Sigmoid colon (tissue), 7 donors: ENCODE measurements at places on chromosomes 13 and 19. TPM values are rescaled to one million over a fixed set of nuclear protein-coding genes. Genes with fewer than 3 reads are reported as not detected.

- DNase-seq: no peak
Observed at GRCh38 chr19:36528921-36529518, 949 bp upstream of the ZNF260 start.

DNA sequence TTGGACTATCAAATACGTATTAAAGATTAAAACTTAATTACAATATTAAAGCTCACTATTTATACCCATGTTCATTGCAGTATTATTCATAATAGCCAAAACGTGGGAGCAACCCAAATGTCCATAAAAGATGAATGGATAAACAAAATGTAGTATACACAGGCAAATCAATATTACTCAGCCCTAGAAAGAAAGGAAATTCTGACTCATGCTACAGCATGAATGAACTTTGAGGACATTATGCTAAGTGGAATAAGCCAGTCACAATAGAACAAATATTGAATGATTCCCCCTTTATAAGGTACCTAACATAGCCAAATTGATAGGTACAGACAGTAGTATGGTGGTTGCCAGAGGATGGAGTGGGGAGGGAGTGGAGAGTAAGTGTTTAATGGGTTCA, 457.3 kb downstream of the FGF14 start:
- DNase-seq: no peak

The FCAR gene
- not detected for total RNA-seq

- DNase-seq: no peak
Observed at GRCh38 chr13:43786472-43786765, 353 bp downstream of the ENOX1 start.

GRCh38 chr13:43235028-43235427, 211.6 kb downstream of the DNAJC15 start:
- no peak for DNase-seq

- no peak for DNase-seq
Observed at GRCh38 chr19:4660993-4661392, 9.1 kb downstream of the MYDGF start.

DNA sequence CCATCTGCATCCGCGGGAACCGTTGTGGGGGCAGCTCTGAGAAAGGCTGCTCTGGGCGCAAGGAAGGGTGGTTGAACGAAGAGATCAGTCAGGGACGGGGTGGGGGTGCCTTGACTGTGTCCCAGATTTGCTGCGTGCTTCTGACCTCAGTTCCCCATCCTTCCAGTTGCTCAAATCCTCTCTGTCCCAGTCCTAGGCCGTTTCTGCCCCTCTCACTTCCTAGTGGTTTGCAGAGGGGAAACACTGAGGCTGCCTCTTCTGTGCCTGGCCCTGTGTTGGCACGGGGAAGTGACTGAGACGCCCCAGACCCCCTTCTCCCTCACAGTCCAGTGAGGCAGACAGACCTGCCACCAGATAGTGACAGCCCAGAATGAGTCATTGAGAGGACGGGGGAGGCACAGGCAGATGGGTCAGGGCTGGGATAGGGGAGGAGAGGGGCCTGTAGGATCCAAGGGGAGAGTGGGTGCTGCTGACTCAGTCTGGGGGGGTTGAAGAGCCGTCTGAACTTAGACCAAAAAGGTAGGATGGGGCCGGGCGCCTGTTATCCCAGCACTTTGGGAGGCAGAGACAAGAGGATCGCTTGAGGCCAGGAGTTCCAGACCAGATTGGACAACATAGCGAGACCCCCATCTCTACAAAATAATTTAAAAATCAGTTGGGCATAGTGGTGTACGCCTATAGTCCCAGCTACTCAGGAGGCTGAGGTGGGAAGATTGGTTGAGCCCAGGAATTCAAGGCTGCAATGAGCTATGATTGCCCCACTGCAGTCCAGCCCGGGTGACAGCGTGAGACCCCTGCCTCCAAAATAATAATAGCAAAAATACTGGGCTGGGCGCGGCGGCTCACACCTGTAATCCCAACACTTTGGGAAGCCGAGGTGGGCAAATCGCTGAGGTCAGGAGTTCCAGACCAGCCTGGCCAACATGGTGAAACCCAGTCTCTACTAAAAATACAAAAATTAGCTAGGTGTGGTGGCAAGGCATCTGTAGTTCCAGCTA, 26.5 kb downstream of the NUMBL start:
- DNase-seq: peak; percentile 74

The NKPD1 gene
- not detected for total RNA-seq

GRCh38 chr13:102275969-102276368, 125.9 kb downstream of the FGF14 start:
- no peak for DNase-seq

The SYT5 gene
- total RNA-seq: 2.9 TPM

The TMEM161A gene
- total RNA-seq: 21.0 TPM

DNA sequence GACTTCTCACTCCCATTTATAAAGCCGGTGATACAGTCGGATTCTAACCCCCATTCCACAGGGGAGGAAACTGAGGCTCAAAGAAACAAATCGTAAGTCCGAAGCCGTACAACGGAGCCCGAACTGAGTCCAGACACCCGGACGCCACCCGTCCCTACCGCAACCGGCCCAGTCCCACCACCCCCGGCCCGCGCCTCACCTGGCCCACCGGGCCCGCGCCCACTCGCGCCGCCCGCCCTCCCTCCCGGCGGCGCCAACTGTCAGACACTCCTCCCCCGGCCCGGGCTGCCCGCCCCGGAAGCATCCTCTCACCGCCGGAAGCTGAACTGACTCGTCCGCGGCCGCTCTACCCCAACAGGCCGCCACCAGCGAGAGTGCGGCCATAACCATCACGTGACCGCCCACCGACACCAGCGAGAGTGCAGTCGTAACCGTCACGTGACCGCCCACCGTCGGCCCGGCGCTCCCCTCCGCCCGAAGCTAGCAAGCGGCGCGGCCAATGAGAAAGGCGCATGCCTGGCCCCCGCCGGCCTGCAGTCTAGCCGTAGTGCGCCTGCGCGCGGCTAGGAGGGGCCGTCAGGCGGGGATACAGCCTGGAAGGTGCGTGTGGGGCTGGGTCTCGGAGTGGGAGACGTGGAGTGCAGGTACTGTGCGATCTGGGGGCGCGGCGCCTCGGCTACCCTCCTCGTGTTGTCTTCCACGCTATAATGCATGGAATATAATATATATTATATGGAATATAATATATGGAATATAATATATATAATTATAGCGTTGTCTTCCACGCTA, at the start of the genes C19orf47 and PLD3:
Gene C19orf47, minus strand, starts transcription at position 273 of the 789 bp plus-strand sequence. CDS start 6,540 bp downstream, outside the sequence.
Gene PLD3, plus strand, starts transcription at position 571 of the 789 bp plus-strand sequence. CDS start 17,789 bp downstream, outside the sequence.
- DNase-seq: peak; percentile 100

GRCh38 chr19:41530761-41531301, 45.1 kb upstream of the CEACAM21 start:
- DNase-seq: no peak

DNA sequence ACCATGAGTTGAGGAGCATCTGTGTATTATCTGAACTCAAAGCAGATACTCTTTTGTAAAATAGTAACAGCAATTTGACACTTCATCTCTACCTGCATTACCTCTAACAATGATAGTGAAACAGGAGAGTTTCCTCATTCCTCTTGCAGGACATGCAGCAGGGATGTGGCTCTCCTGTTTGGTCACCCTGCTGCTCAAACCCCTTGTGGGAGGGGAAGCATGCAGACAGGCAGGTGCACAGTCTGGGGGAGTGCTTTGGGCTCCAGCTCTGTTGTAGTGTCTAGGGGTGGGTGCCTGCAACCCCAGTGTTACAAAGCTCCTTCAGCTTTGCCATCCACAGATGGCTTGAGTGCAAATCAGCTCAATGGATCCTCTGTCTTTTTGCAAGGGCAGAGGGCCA, 827.6 kb downstream of the DACH1 start:
- DNase-seq: no peak

The LGI4 gene
- 29.0 TPM for total RNA-seq

GRCh38 chr13:27678306-27679040, 56.8 kb downstream of the POLR1D start:
- no peak for DNase-seq

The VSTM2B gene
- total RNA-seq: not detected

DNA sequence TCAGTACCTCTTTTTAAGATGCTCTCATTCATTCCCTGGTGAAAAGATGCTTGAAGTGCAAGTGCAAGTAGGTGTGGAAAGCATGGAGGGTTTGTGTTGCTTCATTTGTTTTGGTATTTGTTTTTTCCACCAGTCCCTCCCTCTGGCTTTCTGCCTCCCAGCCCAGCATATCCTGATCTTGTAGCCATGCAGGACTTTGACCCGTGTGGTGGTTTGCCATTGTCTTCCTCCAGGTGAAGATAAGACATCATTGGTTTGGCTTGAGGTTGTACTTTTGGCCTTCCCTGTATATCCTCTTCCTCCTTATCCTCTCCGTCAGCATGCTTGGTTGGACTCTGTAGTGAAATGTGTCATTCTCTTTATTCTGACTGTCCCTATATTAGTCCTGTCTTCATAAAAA, 9.1 kb downstream of the SPINT2 start:
- peak; percentile 28 for DNase-seq

- no peak for DNase-seq
Observed at GRCh38 chr19:5927441-5927821, 13.4 kb downstream of the CAPS start.

GRCh38 chr13:98519976-98520375, 56.9 kb downstream of the STK24 start:
- DNase-seq: no peak

- DNase-seq: no peak
Observed at GRCh38 chr13:31968473-31968872, 63.1 kb upstream of the FRY start.

DNA sequence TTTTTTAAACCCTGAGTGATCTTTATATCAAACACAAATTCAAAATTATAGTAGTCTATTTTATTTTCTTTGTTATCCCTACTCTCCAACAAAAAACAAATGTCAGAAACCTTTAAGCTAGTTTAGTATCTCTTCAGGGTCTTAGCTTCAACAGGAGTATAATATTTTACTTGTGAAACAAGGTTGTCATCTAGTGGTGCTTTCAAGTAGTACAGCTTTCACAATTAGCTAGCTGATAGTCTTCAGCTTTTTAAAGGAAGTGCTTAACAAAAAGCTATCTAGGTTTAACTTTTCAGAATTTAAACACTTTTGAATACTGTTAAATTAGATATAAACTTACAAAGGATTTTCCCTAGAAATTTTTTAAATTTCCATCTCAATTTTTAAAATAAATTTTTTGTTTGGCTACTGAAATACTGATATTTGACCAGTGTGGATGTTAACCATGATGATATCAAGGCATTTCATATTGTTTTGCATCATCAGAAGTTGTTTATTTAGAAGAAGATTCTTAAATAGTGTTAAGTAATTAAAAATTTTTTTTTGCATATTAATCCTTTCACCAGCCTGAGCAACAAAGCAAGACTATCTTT, 34.2 kb downstream of the TDRD3 start:
- DNase-seq: no peak

DNA sequence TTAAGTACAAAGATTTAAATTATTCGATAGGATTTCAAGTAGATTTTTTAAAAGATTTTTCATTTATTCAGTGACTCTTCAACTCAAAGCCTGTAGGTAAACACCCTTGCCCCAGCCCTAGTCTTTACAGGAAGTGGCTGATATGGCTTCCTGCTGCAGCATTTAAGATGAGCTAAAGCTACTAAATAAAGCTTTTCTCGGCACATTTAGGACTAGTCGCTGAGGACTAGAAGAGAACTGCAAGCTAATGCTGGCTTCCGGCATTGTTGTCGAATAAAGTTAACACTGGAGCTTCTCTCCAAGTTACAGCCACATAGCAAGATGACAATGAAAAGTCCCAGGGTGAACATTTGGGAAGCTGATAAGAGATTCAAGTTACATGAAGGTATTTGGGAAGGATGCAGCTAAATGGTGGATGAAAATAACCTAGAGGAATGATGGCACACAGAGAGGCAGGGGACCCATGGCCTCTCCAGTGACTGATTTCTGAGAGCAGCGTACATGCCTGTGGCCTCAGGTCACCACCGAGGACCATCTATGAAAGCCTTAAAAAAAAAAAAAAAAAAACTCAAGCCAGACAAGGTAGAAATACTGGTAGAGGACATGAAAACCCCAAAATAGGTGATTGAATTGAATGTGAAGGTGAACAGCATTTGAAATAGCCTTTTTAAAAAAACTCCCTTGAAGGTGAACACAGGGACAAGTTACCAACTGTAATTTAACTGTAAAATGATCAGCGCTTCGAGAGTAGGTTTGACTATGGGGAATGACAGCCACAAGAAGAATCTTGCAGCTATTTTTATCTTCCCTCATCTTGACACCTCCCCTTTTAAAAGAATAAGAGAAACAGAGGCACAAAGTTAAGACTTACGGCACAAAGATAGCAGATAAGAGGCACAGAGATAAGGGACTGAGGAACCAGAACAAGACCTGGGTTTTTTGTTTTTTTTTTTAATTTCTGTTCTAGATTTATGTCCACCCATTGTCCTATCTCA, 155.4 kb downstream of the DCT start:
- no peak for DNase-seq

The MADCAM1 gene
- total RNA-seq: not detected

GRCh38 chr13:41611385-41611784, 154.0 kb downstream of the RGCC start:
- DNase-seq: no peak

The IGSF23 gene
- total RNA-seq: not detected

- no peak for DNase-seq
Observed at GRCh38 chr13:21359855-21360254, 99.2 kb downstream of the ZDHHC20 start.

The CAPNS1 gene
- total RNA-seq: 116 TPM

The RSPH6A gene
- not detected for total RNA-seq
